ENCODE measurements at places on chromosomes 11 and 22. TPM values are rescaled to one million over a fixed set of nuclear protein-coding genes. Genes with fewer than 3 reads are reported as not detected.

DNA sequence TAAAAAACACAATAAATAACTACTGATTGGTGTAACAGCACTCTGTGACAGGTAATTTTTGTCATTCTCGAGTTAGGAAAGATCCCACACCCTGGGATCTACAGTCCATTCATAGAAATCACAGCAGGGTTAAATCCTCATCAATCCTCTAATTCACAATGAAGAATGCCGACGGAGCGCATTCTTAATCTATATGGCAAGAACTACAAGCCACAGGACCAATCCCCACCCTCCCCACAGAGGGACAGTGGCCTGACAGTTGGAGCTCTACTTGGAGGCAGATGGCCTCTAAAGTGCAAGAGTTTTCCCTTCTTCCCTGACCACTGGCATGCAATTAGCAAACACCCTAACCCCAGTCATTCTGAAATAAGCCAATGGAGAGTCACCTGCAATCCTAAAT, 34.2 kb downstream of the TCF20 start:
- DNase-seq = no peak

TRIM51 gene
- not detected for total RNA-seq

HDHD5 gene
- total RNA-seq = 49.0 TPM

- no peak for DNase-seq
Measured at GRCh38 chr11:62012832-62013461, 45.5 kb upstream of the FTH1 start.

DNA sequence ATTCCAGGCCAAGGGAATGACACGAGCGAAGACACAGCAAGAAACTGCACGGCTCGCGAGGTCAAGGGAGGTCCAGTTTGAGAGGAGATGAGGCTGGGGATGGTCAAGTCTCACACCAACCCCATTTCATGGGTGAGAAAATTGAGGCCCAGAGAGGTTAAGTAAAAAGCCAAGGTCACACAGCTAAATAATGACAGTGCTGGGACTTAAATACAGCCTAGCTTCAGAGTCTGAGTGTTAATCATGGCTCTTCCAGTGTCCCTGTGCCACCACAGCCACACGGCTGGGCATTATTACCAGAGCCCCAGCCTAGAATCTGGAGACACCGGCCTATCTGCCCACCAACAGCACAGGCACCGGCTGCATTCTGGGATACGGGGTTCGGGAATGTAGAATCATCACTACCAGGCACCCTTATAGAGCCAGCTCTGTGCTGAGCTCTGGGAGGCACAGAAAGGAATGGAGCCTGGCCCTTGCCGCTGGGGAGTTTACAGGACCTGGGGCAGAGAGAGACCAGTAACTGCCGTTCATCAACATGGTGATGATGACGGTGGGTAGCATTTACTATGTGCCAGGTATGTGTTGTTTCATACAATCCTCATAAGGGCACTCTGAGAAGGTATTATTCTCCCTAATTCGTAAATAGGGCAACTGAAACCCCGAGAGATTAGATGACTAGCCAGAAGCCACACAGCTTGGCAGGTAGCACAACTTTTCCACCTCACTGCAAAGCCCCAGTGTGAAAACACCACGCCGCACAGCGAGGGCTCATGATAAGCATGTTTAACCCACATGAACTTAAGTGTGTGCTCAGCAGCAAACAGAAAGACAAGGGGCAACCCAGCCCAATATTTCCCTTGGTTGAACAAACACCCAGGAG, 51.8 kb downstream of the CD6 start:
- no peak for DNase-seq

- DNase-seq = peak; percentile 49
Measured at GRCh38 chr11:110599207-110599606, 113.0 kb downstream of the ARHGAP20 start.

KCNJ11 gene
- 17.1 TPM for total RNA-seq

DNA sequence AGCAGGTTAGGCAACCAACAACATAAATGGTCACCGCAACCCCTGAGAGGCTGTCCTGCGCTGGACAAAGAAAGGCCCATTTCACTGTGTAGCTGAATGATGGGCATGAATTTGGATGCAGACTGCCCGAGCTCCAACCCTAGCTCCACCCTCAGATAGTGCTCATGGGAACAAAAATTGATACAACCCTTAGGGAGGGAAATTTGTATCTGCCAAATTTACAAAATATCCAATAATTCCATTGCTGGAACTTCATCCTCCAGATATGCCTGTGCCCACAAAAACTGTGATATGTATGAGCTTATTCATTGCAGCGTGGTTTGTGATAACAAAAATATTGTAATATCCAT, 2.0 kb downstream of the MS4A8 start:
- DNase-seq = no peak

GRCh38 chr11:72752088-72752914, at the start of gene ARAP1:
ARAP1 (minus strand) TSS chr11:72752408; CDS start chr11:72727128, 25,280 bp downstream.
- peak; percentile 71 for DNase-seq

DNA sequence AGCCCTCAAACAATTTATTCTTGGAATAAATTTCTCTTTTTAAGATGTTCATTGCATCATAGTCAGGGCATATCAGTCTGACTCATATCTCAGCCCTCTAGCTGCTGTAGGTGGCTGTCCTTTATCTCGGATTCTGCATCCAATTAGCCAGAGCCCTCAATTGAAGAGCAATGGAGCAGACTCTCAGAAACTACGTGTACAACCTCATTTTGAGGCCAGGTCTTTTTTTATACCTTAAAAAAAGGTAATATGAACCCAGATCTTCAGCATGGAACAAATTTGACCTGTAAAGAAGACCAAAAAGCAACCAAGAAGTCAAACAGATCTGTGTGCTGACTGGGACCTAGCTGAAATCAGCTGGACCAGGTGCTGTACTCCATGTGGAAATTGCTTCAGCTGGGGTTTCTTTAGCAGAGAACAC, 8.7 kb downstream of the OR52A5 start:
- DNase-seq = no peak

DNA sequence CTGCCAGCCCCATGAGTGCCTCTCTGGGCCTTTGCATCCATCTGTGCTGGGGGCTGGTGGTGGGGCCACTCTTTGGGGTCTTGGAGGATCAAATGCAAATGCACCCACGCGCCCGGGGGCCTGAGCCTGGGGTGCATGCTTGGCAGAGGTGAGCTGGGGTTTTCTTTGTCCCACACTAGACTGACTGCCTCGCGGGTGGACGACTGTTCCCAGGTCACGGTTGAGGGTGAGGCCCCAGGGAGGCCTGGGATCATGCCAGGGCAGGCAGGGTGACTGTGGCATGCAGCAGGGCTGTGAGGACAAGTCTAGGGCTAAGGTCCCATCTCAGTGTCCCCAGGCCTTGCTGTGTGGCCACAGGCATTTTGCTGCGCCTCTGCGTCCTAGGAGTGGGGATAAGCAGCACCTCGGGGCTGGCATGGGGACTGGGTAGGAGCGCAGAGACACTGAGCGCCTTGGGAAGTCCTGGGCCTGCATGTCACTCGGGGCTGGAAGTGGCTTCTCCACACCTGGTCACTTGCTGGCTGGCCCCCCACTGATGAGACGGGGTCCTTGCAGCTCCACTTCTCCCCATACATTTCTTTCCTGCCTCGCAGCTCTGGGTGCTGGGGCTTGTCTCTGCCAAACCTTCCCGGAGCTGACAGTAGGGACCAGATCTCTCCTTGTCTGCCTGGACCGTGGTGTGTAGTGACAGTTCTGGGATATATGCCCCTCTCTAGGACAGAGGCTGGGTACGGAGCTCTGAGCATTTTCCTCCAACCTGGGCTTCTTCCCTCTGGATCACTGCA, 133.1 kb downstream of the CTTN start:
- no peak for DNase-seq

DNA sequence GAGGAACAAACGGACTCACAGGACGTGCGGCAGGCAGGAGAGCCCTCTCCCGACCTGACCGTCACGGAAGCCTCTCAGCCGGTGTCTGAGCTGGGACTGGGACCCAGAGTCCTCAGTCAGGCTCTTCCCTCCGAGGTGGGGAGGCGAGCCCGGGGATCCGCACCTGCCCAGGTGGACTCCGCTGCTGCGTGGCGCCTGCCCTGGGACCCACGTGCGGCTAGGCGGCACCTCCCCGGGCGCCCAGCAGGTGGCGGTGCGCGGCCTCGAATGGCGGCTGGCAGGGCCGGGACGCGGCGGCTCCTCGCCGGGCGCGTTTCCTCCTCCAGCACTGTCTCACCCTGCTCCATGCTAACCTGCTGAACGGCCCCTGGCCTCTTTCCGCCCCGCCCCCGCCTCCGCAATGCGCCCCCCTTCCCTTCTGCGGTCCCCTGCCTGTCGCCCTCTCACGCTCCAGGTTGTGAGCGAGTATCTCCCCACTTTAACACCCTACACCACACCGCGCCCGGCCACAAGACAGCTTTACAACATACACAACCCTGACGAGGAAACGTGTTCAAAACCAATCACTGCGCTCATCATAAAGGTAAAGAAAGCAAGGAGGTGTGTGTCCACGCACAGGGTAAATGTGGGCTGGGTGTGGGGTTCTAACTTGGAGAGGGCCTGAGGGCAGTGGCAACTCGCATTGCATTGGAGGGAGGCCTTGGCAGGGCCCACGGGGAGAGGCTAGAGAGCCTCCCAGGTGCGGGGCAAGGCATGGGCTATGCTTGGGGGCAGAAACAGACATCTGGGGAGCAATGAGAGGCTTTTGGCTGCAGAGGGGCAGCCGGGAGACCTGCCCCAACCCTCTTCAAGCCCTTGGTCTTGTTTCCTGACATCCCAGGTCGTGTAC, 25.9 kb upstream of the ATXN10 start:
- peak; percentile 71 for DNase-seq

GRCh38 chr22:47681411-47682165, 919.1 kb downstream of the TBC1D22A start:
- DNase-seq = no peak

DNA sequence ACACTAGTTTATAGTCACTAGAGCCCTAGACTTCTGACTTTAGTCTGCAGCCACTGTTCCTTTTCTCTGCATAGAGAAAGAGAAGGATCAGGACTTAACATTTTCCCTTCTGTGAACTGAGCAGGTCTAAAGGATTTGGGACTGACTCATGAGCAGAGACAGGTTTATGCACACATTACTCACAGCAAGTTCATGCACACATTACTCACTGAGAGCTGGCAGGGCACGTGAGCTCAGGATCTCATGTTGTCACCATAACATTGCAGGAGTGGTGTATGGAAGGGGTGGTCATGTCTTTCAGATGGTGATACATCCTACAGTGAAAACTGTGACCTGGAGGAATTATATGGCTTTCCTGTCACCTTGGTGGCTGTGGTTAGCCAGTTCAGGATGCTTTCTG, 56.4 kb downstream of the CEP164 start:
- DNase-seq = no peak

DDI1 gene
- not detected for total RNA-seq

ADORA2A gene
- 1.5 TPM for total RNA-seq

MS4A3 gene
- 1.4 TPM for total RNA-seq
